ENCODE measurements at places on chromosomes 12 and 14.

- DNase-seq: peak; percentile 11
Measured at GRCh38 chr12:57175428-57176138, 28.2 kb upstream of the LRP1-AS start.

DNA sequence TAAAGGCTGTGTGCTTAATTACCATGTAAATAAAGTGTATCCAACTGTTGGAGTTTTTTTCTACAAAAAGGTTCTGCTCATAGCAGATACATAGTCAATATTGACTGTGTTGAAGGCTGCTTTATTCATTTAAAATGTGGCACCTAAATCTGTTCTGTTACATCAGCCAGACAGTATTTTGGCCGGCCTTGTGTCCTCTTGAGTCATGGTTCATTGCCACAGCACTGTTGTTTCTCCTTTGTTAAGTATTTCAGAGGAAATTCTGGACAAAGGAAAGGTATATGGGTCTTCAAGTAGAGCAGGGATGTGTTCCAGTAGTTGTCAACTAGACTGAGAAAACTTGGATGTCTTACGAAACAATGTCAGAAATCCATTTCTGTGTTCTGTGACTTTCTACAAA, 95.5 kb downstream of the SLC38A6 start:
- no peak for DNase-seq

DNA sequence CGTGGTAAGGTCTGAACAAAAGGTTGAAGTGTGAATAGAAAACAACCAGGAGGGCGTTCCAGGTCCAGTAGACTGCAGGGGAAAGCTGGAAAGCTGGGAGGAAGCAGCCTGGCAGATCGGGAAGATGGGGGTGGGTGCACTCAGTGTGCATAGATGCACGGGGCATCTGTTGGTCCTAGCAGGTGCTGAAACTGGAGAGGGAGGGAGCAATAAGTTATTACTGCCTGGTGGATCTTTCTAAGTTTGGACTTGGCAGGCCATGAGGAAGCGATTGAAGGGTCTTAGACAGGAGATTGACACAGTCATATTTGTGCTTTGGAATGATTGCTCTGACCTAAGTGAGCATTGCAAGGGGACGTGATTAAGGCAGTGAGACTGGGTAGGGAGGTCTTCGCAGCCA, 194.4 kb downstream of the EFCAB11 start:
- DNase-seq: no peak

DNA sequence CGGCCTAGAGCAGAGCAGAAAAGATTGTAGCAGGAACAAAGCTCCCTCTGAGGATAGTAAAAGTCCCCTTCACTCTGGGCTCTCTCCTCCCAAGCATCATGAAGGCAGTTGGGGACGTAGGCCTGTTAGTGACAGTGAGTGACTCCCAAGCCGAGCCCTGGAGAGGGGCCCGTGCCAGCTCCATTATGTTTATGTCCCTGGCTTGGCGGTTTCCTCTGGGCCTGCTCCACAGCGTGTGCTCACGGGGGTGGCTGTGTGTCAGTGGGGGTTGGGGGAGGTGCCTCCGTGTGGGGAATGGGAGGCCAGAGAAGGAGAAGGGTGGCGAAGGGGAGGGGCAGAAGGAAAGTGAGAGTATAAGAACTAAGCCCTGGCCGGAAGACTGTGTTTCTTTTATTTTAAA, 170.0 kb upstream of the VASH1 start:
- DNase-seq: no peak

GRCh38 chr12:46674129-46674528, 151.7 kb downstream of the SLC38A4 start:
- no peak for DNase-seq

DNA sequence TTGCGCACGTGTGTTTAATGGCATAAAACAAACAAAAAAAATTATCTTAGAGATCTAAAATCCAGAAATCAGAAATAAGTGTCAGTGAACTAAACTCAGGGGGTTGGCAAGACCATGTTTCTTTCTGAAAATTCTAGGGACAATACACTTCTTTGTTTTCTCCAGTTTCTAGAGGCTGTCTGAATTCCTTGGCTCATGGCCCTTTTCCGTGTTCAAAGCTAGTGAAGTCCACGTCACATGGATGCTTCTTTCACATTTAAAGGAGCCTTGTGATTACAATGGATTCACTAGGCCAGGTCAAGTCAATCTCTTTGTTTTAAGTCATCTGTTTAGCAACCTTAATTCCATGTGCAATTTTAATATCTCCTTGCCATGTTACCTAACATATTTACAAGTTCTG, 22.4 kb downstream of the SLCO1B3 start:
- DNase-seq: no peak

DNA sequence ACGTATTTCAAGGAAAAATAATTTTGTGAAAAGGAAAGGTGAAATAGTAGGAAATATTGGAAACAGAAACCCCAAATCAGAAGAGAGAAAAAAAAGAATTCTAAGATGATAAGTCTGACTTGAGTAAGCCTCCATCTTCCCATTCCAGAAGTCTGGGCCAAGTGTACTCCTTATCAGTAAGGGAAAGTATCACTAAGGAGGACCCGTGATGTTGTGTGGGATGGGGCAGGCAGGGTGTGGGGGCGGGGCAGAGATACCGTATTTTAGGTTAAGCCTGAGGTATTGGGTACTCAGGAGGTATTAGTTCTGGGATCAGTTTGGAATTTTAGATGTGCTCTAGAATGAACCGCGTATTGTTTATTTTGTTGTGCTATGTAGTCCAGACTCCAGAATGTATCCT, 33.8 kb upstream of the PSMA6 start:
- no peak for DNase-seq

DNA sequence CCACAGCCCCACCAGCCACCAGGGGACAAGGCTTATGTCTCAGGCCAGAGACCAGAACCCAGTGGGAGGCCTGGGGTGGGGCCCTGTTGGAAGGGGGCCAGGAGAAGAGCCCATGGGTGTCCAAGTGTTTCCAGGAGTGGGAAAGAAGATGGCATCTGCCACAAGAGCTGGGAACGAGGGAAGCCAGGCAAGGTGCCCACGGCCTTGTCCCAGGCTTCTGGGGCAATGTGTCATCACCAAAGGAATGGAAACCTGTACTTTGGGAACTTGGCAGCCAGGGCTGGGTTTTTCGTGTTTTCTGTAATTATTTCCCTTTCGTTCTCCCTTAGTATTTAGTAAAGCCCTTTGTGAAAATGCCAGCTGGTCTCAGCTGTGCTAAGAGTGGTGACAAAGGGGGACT, 5.3 kb upstream of the PGF start:
- DNase-seq: no peak

GRCh38 chr12:3837049-3837448, 36.1 kb downstream of the PARP11 start:
- DNase-seq: no peak

DNA sequence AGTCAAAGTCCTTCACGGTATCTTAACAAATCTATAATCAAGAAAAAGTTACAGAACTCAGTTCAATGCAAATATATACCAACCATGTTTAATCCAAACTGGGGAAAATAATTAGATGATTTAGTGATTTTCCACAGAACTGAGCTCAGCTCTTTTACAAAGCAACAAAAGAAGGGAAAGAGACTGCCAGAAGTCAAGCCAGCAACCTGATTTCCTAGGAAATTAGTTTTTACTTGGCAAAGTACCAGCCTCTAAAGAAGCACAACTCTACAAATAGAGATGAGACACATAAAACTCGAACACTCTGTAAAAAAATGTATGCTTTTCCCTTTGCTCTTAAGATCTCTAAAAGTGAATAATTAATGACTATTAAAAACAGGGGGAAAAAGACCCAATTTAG, 19.4 kb downstream of the NUMB start:
- DNase-seq: no peak

- no peak for DNase-seq
Measured at GRCh38 chr14:95300002-95300696, 19.6 kb downstream of the CLMN start.

GRCh38 chr14:44657696-44658388, 150.8 kb upstream of the FSCB start:
- DNase-seq: no peak

GRCh38 chr14:68714991-68715924, 77.6 kb downstream of the ZFP36L1 start:
- no peak for DNase-seq

DNA sequence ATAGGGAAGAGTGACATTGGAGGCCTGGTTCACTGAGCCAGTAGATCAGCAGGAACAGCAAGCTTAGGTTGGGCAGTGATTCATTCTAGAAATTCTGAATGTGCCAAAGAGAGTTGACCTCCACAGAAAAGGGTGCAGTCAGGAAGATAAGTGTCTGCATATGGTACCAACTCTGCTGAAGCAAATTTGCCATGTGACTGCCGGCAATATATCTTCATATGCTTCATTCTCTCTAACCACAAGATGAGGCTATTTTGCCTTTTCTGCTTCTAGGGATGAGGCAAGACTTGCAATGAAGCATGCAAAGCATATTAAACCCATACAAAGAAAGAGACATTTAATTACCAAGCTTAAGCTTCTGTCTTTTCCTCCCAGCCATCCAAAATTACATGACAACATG, 13.6 kb downstream of the CCDC198 start:
- no peak for DNase-seq

DNA sequence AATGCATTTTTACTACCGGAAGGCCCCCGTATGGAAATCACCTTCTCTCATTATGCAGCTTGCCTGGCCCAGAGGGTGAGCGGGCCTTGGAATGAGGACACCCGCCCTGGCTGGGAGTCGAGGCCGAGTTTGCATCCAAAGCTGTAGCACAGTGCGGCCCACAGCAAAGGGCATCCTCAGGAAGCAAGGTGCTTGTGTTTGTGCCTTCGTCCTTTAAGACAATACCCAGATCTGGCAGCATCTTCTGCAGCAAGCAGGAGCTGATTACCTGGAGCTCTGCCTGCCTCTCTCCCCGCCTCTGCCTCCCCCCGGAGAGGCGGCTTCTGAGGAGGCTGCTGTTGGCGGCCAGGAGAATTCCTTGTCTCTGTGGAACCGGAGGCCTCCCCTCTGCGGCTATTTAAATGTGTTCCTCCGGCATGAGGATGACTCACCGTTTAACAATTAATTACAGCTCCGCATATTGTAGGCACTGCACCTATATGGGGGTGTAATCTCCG, 145.3 kb downstream of the CACNA1C start:
- no peak for DNase-seq

DNA sequence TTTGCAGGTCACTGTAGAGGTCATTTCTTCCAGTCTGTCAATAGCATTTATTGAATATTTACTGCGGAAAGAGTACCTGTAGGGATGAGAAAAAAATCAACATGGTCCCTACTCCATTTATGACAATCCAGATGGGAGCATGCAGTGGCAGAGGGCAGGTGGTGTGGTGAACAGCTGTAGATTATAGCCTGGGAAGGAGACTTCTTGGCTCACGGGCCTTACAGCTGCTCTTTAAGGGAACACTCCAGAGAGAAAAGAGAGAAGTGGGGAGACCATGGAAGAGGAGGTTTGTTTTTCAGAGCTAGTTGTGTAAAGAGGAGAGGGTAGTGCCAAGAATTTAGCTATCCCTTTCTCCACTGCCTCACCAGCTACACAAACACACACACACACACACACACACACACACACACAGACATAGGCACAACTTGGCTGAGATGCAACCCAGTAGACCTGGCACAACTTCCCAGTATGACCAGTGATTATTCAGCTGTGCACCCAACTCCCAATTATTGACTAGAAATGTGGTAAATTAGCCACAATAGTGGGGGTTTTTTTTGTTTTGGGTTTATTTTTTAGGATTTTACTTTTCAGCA, 41.0 kb downstream of the GPHB5 start:
- no peak for DNase-seq

DNA sequence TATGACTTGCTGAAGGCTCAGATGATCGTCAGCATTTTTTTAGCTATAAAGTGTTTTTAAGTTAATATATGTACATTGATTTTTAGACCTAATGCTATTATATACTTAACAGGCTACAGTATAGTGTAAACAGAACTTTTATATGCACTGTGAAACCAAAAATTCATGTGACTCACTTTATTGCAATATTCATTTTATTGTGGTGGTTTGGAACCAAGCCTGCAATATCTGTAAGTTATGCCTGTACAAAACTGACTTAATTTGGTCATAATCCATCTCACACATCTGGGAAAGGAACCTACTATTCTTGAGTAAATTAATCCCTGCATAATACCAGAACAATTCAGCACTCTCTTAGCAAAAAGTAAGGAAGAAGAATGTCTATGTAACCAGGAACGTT, 390.7 kb downstream of the SYT1 start:
- DNase-seq: no peak
